A549 treated with CORT108297 at 1 μM for 4 hours (cell line): ENCODE measurements at places on chromosomes 3 and 15. TPM values are rescaled to one million over a fixed set of nuclear protein-coding genes. Genes with fewer than 3 reads are reported as not detected.

Gene DAPK2
- 3.8 to 5.4 TPM (median 3.9 TPM) in 5 replicates for total RNA-seq

Gene ETV5
- 24.6 to 33.1 TPM (median 30.2 TPM) in 5 replicates for total RNA-seq

Gene ZFYVE19
- total RNA-seq: 16.7 to 19.7 TPM (median 17.9 TPM) in 5 replicates

Gene GOLGA6L7
- total RNA-seq: not detected in 5 replicates

Gene TJP1
- total RNA-seq: 56.8 to 78.8 TPM (median 66.1 TPM) in 5 replicates

Gene COLQ
- 0.13 to 0.68 TPM (median 0.44 TPM) in 5 replicates for total RNA-seq

Gene OCA2
- 0.05 to 0.24 TPM (median 0.15 TPM) in 5 replicates for total RNA-seq

Gene IL12A
- total RNA-seq: 0.59 to 1.1 TPM (median 0.90 TPM) in 5 replicates

Gene UROC1
- not detected in 5 replicates for total RNA-seq

Gene FBXW12
- not detected in 5 replicates for total RNA-seq

Gene SMAD6
- 15.1 to 25.1 TPM (median 23.1 TPM) in 5 replicates for total RNA-seq

Gene PRTG
- 8.4 to 11.7 TPM (median 9.9 TPM) in 5 replicates for total RNA-seq
